ENCODE measurements at places on chromosomes 2 and 18. TPM values are rescaled to one million over a fixed set of nuclear protein-coding genes. Genes with fewer than 3 reads are reported as not detected.

Gene PROM2
- total RNA-seq, result 0.15 TPM

Gene NEU2
- not detected for total RNA-seq

Gene ASXL3
- total RNA-seq, result not detected

Gene WDR75
- 39.2 TPM for total RNA-seq

Gene PCARE
- total RNA-seq, result not detected

Gene REEP1
- total RNA-seq, result 1.3 TPM

Gene OR6B2
- not detected for total RNA-seq

Gene LYPD1
- 12.3 TPM for total RNA-seq

Gene PSD4
- total RNA-seq, result 9.3 TPM

Gene RAD51AP2
- total RNA-seq, result not detected

Gene TACR1
- 0.09 TPM for total RNA-seq

Gene ASB1
- total RNA-seq, result 58.7 TPM

Gene APLF
- 0.64 TPM for total RNA-seq

Gene DNAH7
- total RNA-seq, result 0.76 TPM

Gene RTKN
- total RNA-seq, result 19.2 TPM

Gene HOXD10
- total RNA-seq, result 7.0 TPM

Data from A549 treated with CpdA at 1 μM for 4 hours (cell line).